D721Med (cell line): ENCODE measurements at places on chromosomes 2 and 18.

DNA sequence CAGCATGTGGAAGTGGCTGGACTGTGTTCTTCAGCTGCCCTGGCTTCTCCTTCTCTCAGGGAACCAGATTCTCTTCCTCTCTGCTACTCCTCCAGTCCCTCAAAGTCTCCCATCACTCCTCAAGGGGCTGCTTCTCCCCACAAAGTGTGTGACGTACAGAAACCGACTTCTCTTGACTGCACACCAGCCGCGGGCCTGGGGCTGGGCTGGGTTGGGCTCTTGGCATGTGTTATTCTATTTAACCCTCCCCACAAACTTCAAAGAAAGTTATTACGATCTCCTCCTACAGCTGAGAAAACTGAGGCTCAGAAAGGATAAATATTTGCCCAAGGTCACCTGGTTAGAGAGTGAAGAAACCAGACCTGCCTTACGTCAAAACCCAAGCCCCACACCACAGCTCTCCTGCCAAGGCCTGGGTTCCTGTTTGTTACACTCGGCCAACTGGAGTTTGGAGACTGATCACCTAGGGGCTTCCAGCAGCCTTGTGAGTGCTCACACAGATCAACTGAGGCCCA, 269.0 kb downstream of the TFCP2L1 start:
- DNase-seq: no peak

DNA sequence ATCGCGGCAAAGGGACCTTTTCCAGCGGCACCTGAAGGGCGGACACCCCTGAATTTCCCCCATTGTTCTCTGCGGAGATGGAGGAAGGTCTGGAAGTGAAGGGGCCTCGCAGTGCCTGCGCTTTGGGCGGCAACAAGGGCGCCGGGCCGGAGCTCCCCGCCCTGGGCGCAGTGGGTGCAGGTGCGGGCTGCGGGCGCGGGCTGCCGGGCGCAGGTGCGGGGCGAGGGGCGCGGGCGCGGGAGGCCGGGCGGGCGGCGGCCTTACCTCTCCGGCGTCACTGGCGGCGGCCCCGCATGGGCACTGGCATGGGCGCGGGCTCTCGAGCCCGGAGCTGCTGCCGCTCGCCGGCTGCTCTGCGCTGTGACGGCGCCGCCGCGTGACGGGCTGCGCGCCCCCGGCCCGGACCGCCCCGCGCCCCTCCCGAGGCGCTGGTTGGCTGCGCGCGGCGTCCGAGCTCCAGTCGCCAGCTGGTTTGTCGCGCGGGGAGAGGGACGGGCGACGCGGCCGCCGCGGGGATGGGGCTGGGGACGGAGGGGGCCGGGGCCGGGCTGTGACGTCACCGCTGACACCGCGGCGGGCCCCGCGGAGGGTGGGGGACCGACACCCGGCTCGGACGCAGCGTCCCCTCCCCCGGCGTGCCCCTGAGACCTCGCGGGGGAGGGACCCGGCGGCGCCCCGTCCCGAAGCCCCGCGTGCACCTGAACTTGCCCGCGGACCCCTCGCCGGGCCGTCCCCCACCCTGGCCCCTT, at the start of gene KIF1A:
KIF1A (minus strand) TSS at position 362 of the 749 bp plus-strand sequence. CDS start 22,467 bp downstream, outside the sequence.
- DNase-seq: peak; percentile 83

- no peak for DNase-seq
Observed at GRCh38 chr2:208235860-208236259, 19.0 kb downstream of the IDH1 start.

DNA sequence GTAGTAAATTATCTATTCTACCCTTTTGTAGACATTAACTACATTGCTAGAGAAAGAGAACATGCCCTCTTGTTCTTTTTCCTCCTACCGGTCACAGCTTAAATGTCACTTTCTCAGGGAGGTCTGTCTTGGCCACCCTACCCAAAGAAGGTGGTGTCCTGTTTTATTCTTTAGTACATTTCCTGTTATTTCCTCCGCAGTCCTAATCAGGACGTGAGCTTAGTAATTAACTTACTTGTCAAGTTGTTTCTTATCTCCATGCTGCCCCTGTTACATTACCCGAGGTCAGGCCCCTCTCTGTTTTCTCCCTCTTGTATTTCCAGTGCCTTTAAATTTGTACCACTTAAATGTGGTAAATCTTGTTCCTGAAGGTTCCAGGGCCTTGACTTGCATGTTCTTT, 73.7 kb upstream of the RMDN2 start:
- no peak for DNase-seq

GRCh38 chr18:64936671-64937070, 787.8 kb upstream of the LINC00305 start:
- no peak for DNase-seq

DNA sequence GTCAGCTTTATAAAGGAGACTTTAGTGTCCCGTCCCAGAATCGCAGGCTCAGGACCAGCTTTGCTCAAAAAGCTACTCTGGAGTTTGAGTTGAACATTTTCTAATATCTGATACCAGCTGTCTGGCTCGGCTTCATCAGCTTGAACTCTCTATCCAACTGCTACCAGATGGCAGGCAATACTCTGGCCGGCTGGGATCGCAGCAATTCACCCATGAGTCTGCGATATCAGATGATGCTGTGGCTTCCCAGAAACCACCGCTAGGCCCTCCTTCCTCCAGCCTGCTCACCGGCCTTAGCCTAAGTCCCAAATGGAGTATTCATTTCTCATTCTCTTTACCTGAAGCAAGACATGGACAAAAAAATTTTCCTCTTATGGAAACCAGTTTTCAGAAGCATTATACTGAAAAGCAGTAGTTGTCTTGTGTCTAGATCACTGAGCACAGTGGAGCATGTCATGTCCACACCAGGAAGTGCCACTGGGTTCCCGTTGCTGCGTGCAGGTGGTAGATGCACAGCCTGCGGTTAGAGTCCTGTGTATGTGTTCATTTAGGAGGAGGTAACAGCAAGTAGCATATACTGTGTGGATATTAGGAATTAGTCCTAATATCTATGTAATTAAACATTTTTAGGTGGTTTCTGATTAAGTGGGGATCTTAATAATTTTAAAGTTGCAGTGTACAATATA, 162.0 kb upstream of the SOX11 start:
- DNase-seq: no peak

DNA sequence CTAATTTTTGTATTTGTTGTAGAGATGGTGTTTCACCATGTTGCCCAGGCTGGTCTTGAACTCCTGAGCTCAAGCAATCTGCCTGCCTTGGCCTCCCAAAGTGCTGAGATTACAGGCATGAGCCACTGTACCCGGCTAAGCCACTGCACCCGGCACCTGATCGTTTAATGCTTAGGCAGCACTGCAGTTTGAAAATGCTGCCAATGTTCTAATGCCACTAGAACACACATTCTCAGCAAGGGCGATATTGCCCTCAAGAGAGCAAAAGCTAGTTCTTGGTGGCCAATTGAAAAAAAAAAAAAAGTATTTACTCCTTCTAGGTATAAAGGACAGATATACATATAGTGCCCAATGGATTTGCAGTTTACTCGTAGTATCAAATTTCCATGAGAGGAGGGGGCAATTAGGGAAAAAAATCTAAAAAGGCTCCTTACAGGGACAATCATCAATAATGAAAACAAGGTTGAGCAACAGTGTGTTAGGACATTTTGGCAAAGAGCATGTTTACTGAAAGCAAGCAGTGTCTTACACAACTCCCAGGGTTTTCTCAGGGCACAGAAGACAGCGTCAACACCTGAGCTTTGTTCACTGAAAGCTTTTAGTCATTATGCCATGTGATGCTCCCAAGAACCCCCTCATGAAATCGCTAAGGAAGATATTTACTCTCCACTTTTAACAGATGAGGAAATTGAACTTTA, 199.9 kb upstream of the PKDCC start:
- DNase-seq: no peak

DNA sequence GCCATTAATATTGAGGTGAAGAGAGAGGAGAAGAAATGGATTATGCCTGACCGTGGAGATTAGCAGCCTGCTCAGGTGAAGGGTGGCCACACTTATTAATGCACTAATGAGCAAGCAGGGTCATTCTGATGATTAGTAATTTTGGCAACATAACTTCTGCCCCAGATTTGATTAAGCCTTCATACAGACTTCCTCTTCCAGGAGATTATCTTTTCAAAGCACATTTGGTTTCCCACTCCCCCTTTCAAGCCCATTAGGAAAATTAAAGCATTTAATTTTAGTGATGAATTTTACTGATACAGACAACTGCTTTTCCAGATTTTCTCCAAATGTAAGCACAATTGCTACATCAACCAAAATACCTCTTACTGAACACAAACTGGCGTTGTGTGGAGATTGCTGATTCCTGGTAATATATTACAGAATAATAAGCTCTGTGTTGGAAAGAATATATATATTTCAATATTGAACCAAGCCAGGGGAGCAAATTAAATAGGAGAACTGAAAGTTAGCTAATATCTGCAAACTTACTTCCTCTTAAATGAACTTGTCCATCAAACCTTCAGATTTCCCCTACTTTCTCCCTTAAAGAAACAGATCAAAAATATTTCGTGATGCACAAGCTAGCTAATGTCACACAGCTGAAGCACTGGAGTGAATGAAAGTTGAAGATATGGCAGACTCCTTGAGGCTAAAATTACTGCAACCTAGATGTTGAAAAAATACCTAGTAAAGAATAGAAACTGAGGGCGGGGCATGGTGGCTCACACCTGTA, 140.8 kb downstream of the FAM210A start:
- peak; percentile 30 for DNase-seq

- no peak for DNase-seq
Observed at GRCh38 chr2:63765117-63765516, 76.6 kb upstream of the UGP2 start.

DNA sequence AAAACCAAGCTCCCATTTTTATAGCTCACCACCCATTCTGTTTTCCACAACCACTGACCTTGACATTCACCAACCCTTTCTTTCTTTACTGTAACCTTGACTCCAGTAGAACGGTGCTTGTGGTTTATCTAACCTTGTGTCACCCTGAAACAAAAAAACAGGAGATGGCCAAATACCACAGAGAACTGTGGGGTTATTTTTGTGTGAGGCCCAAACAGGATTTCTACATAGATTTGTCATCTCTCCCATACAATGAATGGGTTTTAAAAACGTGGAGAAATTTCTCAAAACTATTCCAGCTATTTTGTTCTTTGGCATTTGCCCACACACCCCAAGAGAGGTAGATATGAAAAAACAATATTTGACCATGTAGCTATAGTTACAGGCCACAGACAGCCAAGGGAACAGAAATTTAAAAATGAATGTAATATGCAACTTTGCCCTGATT, 231.3 kb upstream of the TANK start:
- DNase-seq: no peak

DNA sequence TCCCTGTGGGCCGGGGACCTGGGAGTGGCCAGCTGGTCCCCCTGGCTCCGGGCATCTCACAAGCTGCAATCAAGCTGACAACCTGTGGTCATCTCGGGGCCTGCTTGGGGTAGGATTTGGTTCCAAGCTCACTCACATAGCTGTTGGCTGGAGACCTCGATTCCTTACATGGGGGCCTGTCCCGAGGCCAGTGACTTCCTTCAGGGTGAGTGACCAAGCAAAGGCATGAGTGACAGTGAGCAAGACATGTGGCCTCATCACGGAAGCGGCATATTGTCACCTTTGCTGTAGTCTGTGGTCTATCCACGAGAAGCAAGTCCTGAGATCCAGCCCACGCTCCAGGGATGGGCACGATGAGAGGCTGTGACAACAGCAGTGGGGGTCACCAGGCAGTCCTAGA, 131.4 kb upstream of the ID2 start:
- no peak for DNase-seq

GRCh38 chr18:45667056-45667736, 51.9 kb downstream of the SLC14A2 start:
- no peak for DNase-seq

DNA sequence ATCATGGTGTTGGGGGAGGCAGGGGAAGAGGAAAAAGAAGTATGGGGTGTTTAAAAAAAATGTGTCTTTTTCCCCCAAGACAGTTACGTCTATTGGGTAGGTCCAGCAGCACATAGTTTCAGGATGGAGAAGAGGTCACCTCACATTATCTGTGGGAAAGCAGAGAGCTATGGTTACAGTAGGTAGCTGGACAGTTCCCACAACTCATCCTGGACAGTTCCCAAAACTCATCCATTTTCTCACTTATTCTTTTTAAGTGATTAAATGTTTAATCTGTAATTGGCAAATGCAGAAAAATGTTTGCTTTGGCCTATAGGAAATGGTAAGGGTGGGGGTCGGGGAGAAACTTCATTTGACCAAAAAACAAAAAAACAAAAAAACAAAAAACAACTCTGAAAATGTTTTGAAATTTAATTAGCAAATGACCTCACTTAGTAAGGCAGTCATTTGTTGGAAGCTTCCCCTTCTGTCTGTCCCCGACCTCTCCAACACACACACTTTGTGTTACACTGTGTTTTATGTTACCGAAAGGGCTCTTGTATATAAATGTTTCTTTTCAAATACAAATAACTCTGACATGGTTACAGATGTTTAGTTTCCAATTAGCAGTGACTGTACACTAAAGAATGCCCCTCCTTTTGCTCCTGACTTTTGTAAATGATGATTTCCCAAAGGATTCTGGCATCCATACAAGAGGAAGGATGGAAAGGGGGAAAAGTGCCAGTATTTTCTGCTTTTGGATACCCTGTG, 173.3 kb upstream of the ZFP36L2 start:
- DNase-seq: no peak

DNA sequence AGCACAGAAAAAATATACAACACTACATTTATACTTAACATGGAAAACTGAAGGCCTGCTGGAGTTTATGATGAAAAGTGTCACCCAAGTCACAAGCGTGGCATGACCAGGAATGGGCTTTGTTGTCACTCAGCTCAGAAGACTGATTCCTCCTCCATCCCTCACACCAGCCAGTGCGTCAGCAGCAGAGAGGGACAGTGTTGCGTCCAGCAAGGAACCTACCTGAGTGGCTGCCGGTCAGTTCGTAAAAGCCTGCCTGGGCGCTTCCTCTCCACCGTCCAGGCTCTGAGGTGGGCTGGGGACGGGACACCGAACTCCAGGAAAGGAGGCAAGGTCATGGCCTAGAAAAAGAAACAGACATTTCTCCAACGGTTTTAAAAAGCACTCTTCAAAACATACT, 77.4 kb downstream of the USP40 start:
- no peak for DNase-seq

DNA sequence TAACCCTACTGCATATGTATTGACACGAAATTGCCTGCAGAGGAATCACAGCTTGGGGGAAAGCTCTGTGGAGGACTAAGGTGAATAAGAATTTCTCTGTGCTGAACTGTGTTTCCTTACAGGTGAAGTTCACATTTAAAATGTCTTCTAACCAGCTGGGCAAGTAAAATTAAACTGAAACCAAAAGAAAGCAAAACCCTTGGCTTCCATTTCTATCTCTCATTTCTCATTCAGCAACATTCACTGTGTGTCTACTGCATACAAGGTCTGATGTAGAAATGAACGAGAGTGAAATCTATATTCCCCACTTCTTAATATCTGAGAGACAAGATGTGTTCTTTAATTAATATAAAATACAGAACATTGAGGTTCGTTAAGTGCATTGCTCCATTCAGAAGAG, 397.3 kb downstream of the SOX11 start:
- no peak for DNase-seq

- no peak for DNase-seq
Observed at GRCh38 chr18:25298853-25299274, 53.1 kb downstream of the ZNF521 start.

GRCh38 chr2:200135082-200135481, 171.4 kb upstream of the SPATS2L start:
- DNase-seq: no peak
